ENCODE measurements at places on chromosomes 12 and 14.

GRCh38 chr12:54606556-54606955 lies 18.1 kb upstream of the PPP1R1A start:
- no peak for DNase-seq

DNA sequence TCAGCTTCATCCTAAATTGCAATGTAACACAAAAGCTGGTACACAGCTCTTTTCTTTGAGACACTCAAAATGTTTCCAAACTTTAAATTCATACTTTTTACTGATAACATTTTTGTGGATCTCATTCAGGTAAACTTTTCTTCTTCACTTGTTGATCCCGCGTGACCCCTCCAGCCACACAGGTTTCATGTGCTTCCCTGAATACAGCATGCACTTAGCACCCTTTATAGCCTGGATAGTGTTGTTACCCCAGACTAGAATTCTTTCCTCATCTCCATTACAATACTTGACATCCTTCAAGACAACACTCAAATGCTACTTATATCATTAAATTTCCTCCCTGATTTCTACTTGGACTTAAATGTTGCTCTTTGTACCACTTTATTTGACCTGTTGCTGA lies 373.4 kb downstream of the RAD51B start:
- DNase-seq: no peak

DNA sequence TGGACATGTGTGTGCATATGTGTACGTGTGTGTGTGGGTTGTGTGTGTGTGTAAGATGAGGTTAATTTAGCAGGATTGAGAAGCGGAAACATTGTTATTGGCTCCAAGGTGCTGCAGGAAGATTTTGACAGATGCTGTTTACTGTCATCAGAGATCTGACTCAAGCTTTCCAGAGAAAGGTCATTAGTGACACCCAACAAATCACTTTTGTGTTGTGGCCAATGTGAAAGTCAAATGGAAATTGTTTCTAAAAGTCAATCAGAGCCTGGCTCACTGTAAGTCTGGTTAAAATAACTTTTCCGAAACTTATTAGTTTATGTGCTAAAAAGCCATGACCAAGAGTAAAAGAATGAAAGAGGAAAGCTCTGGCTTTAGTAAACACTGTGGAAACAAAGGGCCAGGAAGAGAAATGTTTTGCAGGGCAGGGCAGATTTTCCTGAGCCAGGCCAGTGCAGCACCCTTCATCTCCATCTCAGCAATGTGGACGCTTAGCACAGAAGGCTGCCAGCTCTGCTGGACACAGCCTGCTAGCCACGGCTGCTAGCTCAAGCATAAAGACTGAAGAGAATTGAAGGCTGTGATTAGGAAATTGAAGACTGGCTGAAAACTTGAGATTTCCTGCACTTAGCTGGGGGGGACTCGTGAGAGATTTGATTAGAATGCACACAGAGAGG lies 235.8 kb downstream of the NEDD1 start:
- DNase-seq: no peak

DNA sequence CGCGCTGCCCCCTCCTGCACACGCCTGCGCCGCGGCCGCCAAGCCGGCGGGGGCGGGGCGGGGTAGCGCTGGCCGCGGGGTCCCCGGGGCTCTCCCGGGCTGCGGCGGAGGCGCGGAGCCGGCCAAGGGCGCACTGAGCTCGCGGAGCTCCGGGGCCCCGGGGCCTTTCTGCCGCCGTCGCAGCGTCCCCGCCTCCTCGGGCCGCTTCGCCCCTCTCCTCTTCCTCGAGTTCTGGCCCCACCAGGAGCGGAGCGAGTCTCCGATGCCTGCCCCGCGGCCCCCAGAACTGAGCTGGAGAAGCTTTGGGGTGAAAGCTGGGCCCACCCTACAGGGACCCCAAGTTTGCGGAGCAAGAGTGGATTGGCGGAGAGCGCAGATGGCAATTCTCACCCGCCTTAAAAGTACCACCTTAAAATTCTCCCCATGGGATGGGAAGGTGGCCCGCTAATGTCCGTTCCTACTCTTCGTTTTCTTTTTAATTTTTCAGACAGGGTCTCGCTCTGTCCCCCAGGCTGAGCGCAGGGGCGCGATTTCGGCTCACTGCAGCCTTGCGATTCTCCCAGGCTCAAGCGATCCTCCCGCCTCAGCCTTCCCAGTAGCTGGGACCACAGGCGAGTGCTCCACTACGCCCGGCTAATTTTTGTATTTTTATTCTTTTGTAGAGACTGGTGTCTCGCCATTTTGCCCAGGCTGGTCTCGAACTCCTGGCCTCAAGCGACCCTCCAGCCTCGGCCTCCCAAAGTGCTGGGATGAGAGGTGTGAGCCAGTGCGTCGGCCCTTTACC lies 129.6 kb downstream of the NDUFA12 start:
- DNase-seq: no peak

DNA sequence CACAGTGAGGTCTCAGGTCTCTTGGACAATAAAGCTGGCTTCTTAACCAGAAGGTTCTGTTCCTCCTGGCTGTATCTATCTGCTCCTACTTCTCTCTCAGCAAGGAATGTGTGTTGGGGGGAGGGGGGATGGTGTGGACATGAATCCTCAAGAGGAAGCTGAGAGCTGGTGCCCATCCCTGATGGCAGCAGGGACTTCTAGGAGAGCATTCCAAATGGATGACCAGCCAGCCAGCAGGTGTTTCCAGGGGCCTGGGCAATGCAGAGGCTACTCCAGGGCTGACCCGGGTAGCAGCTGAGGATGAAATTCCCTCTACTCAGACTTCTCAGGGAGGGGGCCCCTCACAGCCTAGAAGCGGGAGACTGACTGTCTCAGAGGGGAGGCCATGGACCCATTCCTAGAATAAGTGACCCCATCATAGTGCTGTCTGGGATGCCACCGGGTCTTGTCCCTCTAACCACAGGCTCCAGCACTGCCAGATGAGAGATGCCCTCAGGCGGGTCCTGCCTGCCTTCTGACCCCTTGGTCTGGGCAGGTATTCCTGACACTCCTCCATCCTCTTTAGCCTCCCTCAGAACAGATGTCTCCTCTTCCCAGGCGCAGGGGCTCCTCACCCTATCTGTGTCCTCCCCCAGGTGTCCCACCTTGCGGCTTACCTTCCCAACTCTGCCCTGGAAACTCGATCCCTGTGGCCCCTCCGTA lies 1.2 kb downstream of the RAB15 start:
- no peak for DNase-seq

DNA sequence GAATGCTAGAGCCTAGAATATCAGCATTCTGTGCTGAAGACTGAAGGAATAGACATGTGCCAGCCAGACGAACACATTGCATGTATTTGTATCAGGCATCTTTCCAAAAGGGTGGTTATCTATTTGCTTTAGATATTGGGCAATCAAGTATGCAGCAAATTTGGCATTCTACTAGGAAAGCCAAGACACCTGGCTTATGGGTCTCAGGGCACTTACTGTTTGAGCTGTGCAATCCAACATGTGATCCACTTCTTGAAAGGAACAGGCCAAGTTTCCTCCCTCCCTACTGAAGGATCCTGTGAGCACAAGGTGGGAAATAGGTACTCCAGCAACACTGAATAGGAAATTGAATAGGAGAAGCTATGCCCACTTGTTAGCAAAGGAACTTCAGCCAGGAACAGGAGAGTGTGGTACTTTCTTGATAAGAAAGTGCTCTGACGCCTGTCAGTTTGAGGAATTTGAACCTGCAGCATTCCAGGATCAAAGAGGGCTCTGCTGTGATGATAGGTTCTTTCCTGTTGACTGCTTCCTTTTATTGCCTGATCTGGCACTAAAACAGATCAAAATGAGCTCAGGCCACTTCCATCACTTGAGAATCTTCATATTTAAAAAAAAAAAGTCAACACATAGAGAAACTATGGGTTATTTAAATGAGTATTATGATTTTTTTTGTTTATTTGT lies 20.6 kb downstream of the OR6S1 start:
- DNase-seq: no peak

DNA sequence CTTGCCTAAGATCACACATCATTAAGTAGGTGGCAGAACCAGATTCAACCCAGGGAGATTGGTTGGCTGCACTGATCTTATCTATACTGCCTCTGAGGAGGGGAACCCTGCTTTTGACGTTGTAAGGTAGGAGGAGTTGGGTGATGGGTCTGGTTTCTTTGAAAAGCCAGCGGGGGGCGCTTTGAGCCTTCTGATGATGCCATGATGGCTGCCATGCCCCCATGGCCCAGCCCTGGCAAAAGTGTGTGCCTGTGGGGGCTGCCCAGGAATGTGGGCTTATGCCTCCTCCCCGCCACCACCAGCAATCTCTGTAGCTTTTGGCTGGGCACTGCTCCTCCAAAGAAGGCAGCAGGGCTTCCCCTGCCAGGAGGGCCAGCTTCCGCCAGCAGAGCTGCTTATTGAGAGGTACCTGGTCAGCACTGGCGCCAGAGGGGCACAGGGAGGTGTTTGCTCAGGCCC lies 224.3 kb downstream of the SLC41A2 start:
- no peak for DNase-seq

- no peak for DNase-seq
Measured at GRCh38 chr12:55737581-55738122, 5.3 kb upstream of the GDF11 start.

- peak; percentile 3 for DNase-seq
Measured at GRCh38 chr12:8823565-8824300, 1.3 kb downstream of the A2ML1 start.

- DNase-seq: no peak
Measured at GRCh38 chr12:109953656-109954055, 42.5 kb downstream of the GIT2 start.

- DNase-seq: peak; percentile 63
Measured at GRCh38 chr14:64983439-64984310, 3.0 kb upstream of the FNTB start.

DNA sequence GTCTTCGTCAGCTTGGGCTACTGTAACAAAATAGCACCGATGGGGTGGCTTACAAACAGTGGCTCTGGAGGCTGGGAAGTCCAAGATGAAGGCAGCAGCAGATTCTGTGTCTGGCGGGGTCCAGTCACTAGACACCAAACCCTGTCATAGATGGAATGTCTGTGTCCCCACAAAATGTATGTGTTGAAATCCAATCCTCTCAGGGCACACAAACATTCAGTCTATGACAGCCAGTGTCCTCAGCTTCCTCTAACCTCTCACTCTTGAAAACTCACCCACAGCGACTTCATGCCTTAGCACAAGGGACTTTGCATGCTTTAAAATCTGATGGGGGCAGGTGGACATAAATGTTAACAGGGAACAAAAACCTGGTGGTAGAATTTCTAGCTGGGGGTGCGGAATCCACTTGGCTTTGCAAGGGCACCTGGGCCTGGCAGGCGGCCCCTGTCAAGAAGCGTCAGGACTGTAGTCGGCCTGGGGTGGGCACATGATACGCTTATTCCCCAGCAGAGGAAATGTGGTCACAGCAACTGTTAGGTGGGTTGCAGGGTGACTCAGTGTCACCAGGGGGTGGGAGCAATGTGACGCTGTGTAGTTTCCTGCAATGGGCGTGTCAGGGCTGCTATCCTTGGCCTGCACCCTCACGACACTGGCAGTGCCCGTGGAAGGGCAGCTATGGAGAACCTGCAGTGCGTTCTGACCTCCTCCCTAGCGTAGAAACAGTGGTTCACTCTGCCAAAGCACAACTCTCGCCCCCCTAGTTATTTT lies 17.7 kb downstream of the RIN3 start:
- peak; percentile 42 for DNase-seq

DNA sequence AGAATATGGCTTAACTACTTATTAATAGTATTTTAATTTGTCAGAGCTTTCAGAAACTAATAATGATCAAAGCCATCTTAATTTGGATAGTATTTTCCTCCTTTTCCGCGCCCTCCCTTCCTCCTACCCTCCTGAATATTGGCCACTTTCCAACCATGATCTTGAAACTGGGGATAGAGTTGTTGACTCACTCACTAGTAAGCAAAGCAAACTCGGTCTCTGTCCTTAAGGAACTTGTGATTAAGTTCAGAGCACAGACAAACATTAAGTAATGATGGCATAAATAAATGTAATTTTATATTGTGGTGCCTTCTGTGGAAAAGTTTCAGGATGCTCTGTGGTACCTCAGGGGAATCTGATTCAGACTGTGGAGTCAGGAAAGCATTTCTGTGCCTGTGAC lies 75.7 kb downstream of the LRRK2 start:
- DNase-seq: no peak

- DNase-seq: no peak
Measured at GRCh38 chr12:46480724-46481123, 108.2 kb upstream of the SLC38A2 start.

DNA sequence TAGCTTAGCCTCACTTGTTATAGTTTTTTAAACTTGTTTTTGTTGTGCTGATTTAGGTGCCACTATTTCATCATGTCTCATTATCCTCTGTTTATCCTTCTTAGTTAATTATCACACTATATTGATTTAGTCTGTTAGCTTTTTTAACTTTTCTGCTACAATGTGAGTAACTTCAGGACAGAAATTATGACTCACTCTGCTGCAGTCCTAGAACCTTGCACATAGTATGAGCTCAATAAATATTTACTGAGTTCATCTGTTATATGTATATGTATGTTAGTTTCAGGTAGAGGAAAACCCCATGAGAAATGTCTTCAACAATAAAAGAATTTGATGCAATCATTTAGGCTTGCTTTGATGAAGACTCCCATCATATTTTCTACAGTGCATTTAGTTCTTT lies 224.3 kb upstream of the NAV3 start:
- DNase-seq: no peak

DNA sequence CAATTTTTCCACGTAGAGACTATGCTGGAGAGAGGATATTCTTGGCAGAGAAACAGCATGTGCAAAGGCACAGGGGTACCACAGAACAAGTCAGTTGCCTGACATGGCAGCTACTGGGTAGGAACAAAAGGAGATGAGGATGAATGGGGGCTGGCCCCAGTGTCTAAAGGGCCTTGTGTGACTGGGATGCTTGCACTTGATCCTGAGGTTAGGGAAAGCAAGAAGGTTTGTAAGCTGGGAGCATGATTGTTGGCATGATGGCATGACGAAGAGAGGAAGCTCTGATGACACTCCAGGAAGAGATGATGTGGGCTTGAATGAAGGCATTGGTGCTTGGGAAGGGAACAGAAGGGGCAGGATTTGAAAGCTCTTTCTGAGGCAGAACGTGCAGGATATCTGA lies 139.1 kb downstream of the ZFP36L1 start:
- no peak for DNase-seq

GRCh38 chr12:100827901-100828520 lies 33.4 kb downstream of the ANO4 start:
- DNase-seq: peak; percentile 15

DNA sequence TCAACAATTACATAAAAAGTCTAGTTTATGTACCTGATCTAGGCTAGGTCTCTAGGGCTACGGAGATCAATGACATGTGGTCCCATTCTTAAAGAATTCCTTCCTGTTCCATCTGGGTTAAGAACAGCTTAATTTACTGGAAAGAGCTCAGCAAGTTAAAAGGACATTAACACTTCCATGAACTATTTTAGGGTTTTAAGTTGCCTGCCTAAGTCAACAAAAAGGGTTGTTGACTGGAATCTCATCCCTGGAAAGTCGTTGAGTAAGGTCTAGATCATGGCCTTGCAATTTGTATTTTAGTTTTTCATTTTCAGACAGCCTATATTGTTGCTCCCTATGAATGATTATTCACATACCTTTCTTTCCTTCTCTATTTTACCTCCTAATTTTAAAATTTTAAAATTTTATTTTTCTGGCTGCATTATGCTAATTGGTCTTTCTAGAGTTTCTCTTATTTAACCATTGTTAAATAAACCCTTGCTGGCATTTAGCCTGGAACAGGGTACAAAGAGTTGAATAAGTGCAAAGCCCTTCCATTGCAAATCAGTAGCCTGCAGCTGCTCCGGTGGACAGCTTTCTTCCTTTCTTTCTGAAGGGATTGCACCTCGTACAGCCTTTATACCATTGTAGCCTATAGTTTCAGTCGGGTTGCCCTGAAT lies 66.3 kb downstream of the VRK1 start:
- DNase-seq: no peak

All from kidney capillary endothelial cell (primary cell).